NCI-H446 (cell line): ENCODE measurements at places on chromosomes 3 and 15.

DNA sequence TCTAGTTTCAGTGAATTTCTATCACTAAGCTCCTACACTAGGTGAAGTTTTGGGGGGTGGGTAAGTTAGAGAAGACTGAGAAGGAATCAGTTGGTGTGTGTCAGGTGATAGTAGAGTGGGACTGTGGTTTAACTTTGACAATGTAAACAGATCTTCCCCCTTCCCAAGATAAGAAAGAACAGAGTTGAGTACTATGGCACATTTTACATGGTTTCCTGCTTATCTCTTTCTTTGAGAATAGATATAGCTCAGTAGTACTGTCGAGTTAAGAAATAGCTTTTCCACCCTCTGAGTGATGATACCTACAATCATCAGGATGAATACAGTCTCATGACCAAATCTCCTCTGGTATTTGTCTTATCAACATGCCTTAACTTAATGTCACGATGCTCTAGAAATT, 42.8 kb downstream of the GAP43 start:
- DNase-seq, result no peak

DNA sequence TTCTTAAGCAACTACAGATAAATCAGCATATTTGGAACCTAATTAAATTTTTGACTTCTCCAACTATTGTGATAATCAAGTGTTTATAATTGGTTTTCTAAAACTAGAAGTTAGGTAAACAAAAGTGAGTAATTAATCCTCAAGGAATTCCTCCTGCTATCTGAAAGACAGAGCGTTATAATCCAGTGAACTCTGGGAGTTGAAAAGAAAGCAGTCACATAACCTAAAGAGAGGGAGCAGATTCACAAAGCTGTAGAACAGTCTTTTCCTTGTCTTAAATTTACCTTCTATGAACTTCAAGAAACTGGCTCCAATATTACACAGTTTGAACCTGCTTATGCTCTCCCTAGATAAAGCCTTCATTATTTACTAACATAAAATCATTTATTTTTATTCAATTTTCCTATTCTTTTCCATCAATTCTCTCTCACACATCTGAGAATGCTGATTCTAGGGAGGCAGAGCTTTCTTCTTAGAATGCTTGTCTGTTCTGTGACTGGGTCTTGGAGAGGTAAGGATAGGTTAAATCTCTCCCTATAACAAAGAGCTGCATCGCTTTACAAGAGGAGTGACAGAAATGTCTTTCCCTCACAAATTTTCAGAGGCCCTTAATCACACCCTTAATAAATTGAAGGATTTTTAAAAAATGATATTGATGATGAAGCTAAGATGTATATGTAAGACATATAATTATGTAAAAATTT, 132.8 kb downstream of the TUSC7 start:
- no peak for DNase-seq

GRCh38 chr3:42369304-42369703, 41.1 kb downstream of the LYZL4 start:
- no peak for DNase-seq

- no peak for DNase-seq
Measured at GRCh38 chr15:40722934-40723333, 28.0 kb downstream of the RAD51 start.

DNA sequence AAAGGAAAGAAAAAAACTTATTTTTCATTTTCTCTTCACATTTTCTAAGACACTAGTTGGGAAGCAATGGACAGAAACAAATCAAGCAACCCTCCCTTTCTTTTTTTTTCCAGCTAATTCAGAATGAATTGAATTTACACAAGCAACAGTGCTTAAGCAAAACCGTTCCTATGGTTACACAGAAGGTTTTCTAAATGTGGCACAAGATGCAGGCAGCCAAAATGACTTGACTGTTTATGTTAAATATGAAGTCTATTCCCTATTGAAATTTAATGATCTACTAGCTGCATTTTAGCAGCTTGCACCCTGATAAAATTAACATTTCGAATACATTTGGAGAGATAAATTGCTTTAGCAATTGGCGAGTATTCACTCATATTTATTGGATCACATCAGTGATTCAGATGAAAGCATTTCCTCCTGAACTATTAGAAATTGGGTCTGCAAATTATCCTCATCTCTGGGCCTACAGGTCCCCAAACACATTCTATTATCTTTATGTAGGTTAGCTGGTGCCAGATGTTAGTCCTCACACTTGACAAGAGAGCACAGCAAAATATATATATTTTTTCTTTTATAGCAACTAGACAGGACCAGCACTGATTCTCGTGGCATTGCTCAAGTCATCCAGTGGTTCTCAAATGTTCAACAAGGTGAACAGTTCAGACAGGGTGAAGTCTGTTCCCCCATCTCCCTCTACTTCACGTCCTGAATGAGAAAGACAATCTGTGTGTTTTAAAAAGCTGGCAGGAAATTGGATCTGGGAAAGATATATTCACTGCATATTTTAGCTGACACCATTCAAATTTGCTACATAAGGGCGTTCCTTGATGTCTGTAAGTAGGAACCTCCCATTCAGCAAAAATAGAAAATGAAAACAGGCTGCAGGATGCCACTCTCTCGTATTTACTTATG, 463.6 kb upstream of the KCNMB2 start:
- peak; percentile 30 for DNase-seq

- no peak for DNase-seq
Measured at GRCh38 chr3:10547841-10548783, 42.7 kb upstream of the ATP2B2 start.

- no peak for DNase-seq
Measured at GRCh38 chr3:112339134-112339533, 6.2 kb downstream of the CD200 start.

- DNase-seq, result no peak
Measured at GRCh38 chr3:4394048-4394447, 73.0 kb downstream of the SUMF1 start.

- no peak for DNase-seq
Measured at GRCh38 chr3:184358921-184359350, 2.5 kb downstream of the CLCN2 start.

DNA sequence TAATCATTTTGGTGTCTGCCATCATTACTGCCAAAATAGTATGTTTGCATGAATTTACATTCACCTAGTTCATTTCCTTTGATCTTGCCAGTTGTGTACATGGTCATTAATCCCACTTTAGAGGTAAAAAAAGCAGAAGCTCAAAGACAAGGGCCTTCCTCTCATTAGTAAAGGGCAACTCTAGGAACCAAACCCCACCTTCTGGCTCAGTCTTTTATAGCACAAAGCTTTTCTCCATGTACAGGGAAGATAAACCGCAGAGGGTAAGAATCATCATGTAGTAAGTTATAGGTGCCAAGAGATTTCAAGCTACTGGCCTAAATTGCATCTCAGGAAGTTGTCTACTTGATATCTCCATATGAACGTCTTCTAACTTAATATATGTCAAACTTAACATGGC, 19.3 kb upstream of the SPG21 start:
- no peak for DNase-seq

GRCh38 chr15:101525087-101525669, 35.7 kb upstream of the PCSK6 start:
- DNase-seq, result no peak

DNA sequence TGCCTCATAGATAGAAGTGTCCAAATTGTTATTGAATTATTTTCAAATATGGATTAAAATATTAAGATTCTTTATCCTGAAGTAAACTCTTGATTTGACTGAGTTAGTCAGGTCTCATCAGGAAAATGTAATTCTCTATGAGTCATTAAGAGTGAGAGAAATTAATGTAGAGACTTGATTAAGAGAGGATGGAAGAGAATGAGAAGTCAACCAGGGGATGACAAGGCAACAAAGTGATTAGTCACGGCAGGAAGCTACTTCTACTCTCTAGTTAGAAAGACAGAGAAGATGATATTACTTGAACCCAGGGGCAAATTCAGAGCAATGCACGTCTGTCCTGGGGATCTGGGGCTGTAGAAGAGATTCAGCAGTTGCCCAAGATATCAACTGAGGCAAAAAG, 202.5 kb downstream of the LSAMP start:
- no peak for DNase-seq

DNA sequence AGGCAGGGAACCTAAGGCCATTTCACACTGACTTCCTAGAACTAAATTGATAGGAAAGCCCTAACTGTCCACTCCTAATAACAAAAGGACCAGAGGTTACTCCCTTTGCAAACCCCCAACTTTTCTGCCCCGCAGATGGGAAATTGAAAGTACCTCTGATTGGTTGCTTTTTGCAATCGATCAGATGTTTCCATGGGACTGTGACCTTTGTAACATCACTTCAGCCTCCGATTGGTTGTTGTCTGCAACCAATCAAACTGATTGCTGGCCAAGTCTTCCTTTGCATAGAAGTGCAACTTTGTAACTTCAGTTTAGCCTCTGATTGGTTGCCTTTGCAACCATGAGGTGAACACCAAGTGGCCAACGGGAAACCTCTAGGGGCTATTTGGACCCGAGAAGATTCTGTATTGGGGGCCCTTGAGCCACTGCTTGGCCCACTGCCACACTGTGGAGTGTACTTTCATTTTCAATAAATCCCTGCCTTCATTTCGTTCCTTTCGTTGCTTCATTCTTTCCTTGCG, 11.3 kb upstream of the KNL1 start:
- peak; percentile 22 for DNase-seq

GRCh38 chr3:181252631-181253030, 263.1 kb upstream of the DNAJC19 start:
- DNase-seq, result no peak

DNA sequence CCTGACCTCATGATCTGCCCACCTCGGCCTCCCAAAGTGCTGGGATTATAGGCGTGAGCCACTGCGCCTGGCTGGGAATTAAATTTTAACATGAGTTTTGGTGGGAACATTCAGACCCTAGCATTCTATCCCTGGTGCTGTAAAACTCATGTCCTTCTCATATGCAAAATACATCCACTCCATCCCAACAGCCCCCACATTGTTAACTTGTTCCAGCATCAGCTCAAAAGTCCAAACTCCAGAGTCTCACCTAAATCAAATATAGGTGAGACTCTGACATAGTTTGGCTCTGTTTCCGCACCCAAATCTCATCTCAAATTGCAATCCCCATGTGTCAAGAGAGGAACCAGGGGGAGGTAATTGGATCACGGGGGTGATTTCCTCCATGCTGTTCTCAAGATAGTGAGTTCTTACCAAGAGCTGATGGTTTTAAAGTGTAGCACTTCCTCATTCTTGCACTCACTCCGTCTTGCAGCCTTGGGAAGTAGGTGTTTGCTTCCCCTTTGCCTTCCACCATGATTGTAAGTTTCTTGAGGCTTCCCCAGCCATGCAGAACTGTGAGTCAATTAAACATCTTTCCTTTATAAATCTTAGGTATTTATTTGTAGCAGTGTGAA, 96.2 kb upstream of the PLCL2 start:
- no peak for DNase-seq
